H1 (cell line): ENCODE measurements at places on chromosomes 7 and 10. TPM values are rescaled to one million over a fixed set of nuclear protein-coding genes. Genes with fewer than 3 reads are reported as not detected.

Gene TCAF2
- total RNA-seq, result 0.20 and 0.31 TPM in 2 replicates

GRCh38 chr7:66142334-66142733 is 27.7 kb downstream of the CRCP start:
- no peak overlapping the region for H3K4me3 ChIP-seq
- no peak for DNase-seq
- no peaks in the 10 kb centered on the region for H3K4me1 ChIP-seq
- H3K36me3 ChIP-seq, result peaks cover 12% of the 10 kb centered on the region; the same call in 1 of the 2 replicates

- no peaks in the 10 kb centered on the region for H3K27me3 ChIP-seq
- no peak overlapping the region for H3K27ac ChIP-seq
- H3K4me3 ChIP-seq, result no peak overlapping the region
Observed at GRCh38 chr7:70808876-70809275, 323.1 kb upstream of the GALNT17 start.

Gene AKR1B15
- total RNA-seq, result 0.25 and 0.47 TPM in 2 replicates

DNA sequence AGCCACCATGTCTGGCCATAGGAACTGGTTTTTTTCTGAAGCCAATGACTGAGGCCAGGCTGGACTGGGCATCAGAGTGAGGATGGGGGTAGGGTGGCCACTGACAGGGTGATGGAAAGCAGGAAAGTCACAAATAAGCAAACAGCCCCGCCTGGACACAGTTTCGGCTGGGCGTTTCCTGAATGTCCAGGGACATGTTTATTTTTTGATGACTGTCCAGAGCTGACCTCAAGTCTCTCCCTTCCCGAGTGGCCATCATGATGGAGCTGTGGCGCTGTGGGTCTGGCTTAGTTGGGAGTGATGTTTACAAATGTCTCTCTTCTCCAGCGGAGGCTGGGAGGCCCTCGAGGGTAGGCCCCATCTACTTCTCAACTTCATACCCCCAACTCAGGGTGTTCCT is 37.1 kb upstream of the COMTD1 start:
- no peaks in the 10 kb centered on the region for H3K36me3 ChIP-seq
- H3K27me3 ChIP-seq, result no peaks in the 10 kb centered on the region
- H3K4me3 ChIP-seq, result no peak overlapping the region
- no peaks in the 10 kb centered on the region for H3K4me1 ChIP-seq
- H3K27ac ChIP-seq, result no peak overlapping the region

DNA sequence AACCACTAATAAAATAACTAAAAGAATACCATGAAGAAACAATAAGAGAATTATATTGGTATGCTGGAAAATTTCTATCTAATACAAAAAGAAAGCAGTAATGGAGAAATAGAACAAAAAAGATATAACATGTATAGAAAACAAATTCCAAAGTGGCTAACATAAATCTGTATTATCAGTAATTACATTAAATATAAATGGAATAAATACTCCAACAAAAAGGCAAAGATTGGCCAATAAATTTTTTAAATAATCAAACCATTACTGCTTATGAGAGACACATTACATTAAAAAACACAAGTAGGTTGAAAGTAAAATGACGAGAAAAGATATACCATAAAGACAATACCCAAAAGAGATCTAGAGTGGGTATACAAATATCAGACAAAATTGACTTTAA is 90.0 kb downstream of the ARHGAP22 start:
- no peaks in the 10 kb centered on the region for H3K36me3 ChIP-seq
- no peak for DNase-seq
- H3K4me1 ChIP-seq, result no peaks in the 10 kb centered on the region
- no peak overlapping the region for H3K27ac ChIP-seq
- no peaks in the 10 kb centered on the region for H3K27me3 ChIP-seq
- no peak overlapping the region for H3K4me3 ChIP-seq

Gene CLRN3
- not detected in 2 replicates for total RNA-seq
